ENCODE measurements at places on chromosomes 7 and 10. TPM values are rescaled to one million over a fixed set of nuclear protein-coding genes. Genes with fewer than 3 reads are reported as not detected.

Gene ZNF804B
- total RNA-seq = not detected

Gene MLLT10
- total RNA-seq = 36.1 TPM

Gene PRLHR
- not detected for total RNA-seq

Gene LRRC18
- not detected for total RNA-seq

Gene RBP3
- total RNA-seq = not detected

Gene PPA1
- 394 TPM for total RNA-seq

Gene ADCYAP1R1
- total RNA-seq = not detected

Gene TRA2A
- total RNA-seq = 34.8 TPM

Gene IDI1
- 67.4 TPM for total RNA-seq

Gene SLC26A4
- total RNA-seq = 0.65 TPM

Gene PIK3CG
- total RNA-seq = not detected

Gene NEURL1
- total RNA-seq = 0.27 TPM

Gene SEC31B
- total RNA-seq = 17.4 TPM

Gene MSMB
- not detected for total RNA-seq

Gene ANKRD30A
- not detected for total RNA-seq

Gene KCNMA1
- total RNA-seq = 40.1 TPM

Gene ZNF239
- 1.8 TPM for total RNA-seq

Gene THSD7A
- 2.5 TPM for total RNA-seq

Gene TRPV5
- total RNA-seq = not detected

Gene PALD1
- total RNA-seq = 0.18 TPM

Gene GOLGA7B
- not detected for total RNA-seq

Gene MRC1
- total RNA-seq = 0.08 TPM

Gene PLXDC2
- total RNA-seq = 11.2 TPM

Gene CDK14
- 44.8 TPM for total RNA-seq

Gene AEBP1
- total RNA-seq = 234 TPM

Gene FAM180A
- 2.5 TPM for total RNA-seq

Gene BICC1
- total RNA-seq = 123 TPM

Gene AHR
- total RNA-seq = 493 TPM

Gene GRM3
- not detected for total RNA-seq

Gene MLXIPL
- total RNA-seq = 2.0 TPM

Gene AKR1B15
- total RNA-seq = not detected

Gene CLDN12
- 47.1 TPM for total RNA-seq

Gene GNAI1
- 46.7 TPM for total RNA-seq

Gene OR9A2
- not detected for total RNA-seq

Gene GCK
- total RNA-seq = not detected

Gene ZCWPW1
- 2.4 TPM for total RNA-seq

Gene GIMAP1
- not detected for total RNA-seq

Gene ZNF853
- 1.6 TPM for total RNA-seq

Gene ZFAND2A
- 16.6 TPM for total RNA-seq

Gene DOCK1
- 69.7 TPM for total RNA-seq

Gene FEZF1
- not detected for total RNA-seq

Gene MMD2
- total RNA-seq = not detected

Gene GHRHR
- not detected for total RNA-seq

Gene CLDN3
- not detected for total RNA-seq

Gene EN2
- total RNA-seq = not detected

Gene GOT1
- total RNA-seq = 33.7 TPM

All from fibroblast of the aortic adventitia (primary cell).